ENCODE measurements at places on chromosomes 1 and 21.
A peak's percentile ranks its signal among the peaks of the same experiment; 100 is the strongest.

DNA sequence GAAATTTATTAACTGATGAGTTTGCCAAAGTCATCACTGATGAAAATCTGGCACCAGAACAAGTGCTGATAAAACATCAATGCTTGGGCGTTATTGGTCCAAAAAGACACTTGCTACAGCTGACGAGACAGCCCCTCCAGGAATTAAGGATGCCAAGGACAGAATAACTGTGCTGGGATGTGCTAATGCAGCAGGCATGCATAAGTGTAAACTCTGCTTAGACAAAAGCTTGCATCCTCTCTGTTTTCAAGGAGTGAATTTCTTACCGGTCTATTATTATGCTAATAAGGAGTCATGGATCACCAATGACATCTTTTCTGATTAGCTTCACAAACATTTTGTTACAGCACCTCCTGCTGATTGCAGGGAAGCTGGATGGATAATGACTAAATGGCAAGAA lies 402.0 kb downstream of the LTN1 start:
- no peak for DNase-seq

DNA sequence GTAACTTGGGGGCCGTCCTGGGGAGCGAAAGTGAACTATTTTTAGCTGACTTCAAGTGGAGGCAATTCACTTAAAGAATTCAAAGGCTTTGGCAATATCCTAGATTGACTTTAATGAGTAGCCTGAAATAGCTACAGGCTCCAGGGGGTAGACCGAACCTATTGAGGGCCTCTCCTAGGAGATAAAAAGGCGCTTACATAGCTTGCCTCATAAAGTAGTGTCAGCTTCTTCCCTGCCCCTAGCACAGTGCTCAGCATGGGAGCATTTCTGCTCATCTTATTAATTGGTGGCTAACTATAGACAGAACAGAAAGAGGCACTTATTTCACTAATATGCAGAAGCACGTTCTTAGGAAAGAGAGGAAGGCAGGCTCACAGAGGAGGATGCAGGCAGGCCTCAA lies 12.3 kb upstream of the CTNNBIP1 start:
- no peak for DNase-seq

DNA sequence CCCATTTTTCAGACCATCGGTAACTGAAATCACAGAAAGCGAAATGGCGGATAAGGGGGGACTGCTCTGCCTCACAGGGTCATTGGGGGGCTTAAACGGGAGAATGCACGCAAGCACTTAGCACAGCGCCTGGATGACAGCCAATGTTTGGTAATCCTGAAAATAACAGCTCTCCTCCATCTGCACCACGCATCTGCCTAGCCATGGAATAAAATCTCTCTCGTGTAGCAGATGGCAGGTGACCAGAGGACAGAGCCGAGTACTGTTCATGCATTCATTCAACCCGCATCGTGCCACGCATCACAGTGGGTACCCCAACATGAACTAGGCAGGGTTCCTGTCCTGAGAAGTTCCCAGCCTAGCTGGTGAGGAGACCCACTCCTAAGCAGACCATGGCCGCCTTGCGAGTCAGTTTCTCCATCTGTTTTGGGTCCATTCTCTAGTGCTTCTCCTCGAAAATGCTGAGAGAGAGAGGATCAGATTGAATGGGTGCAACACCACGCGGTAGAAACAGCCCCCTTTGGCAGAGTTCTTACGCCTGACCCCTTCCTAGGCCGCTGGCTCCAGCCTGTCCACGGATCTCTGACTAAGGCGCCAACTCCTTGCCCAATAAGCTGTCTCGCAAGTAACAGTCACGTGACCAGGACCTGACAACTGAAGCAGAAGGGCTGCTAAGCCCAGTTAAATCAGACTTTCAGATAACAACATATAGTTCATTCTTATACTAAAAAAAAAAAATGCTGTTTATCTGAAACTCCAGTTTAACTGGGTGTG lies 7.3 kb downstream of the SLC1A7 start:
- no peak for DNase-seq

- no peak for DNase-seq
Measured at GRCh38 chr1:108747898-108748297, 1.4 kb downstream of the STXBP3 start.

- no peak for DNase-seq
Measured at GRCh38 chr1:244297087-244297486, 154.6 kb downstream of the ADSS2 start.

GRCh38 chr1:186849826-186850225 lies 21.1 kb downstream of the PLA2G4A start:
- no peak for DNase-seq

GRCh38 chr1:6249739-6250689 lies 6.0 kb downstream of the HES3 start:
- DNase-seq: no peak

DNA sequence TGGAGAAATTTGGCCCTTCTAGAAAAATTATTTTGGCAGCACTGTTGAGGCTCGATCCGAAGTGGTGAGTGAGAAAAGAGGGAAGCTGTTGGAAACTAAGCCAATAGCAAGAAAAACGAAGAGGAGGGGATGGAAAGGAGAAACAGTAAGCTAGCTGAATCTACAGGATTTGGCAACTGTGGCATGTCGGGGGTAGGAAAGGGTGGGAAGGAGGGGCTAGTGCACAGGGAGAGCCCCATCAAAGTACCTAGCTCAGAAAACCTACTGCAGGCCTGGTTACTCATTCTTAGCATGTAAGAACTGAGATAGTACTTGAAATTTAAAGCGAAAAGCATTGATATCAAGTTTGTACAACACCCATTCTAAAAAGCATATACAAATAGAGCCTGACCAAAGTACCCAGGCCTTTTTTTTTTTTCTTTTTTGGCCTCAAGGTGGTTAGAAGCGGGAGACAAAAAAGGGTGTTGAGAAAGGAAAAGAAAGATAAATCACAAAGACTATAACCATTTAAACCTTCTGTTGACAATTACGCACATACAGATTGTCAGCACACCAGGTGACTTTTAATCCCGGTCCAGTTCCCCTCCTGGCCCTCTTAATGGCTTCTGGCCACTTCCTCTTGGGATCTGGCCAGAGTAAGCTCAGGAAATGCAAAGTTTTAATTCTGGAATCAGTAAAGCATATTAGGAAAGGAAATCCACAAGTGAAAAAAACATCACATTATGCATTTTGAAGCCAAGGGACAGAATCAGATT lies 50.4 kb downstream of the SLC16A1 start:
- DNase-seq: no peak

GRCh38 chr1:81597720-81598426 lies 202.9 kb upstream of the ADGRL2 start:
- DNase-seq: no peak

DNA sequence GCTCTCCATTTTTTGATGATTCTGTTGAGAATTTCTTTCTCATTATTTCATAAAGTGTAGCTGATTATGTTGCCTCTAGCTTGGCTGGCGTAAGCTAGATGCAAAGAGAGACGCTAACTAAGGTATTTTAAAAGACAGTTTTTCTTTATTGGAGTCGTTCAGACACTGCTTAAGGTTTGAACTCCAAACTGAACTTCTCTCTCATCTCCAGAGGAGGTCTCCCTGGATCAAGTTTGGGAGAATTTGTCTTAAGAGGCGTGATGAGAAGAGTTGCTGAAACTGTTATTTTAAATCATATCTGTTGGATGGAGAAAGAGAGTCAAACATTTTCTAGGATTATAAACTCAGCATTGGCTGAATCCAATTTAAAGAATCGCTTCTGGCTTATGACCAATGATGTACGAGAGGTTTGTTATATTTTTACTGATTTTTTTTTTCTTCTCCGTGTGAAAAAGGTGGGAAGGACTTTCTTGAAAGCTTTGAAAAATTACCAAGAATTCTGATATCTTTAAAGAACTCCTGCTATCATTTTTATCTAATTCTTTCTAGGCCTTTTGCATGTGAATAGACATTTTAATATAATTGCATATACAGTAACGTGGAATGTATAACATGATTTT lies 34.0 kb downstream of the MAP3K7CL start:
- DNase-seq: no peak

DNA sequence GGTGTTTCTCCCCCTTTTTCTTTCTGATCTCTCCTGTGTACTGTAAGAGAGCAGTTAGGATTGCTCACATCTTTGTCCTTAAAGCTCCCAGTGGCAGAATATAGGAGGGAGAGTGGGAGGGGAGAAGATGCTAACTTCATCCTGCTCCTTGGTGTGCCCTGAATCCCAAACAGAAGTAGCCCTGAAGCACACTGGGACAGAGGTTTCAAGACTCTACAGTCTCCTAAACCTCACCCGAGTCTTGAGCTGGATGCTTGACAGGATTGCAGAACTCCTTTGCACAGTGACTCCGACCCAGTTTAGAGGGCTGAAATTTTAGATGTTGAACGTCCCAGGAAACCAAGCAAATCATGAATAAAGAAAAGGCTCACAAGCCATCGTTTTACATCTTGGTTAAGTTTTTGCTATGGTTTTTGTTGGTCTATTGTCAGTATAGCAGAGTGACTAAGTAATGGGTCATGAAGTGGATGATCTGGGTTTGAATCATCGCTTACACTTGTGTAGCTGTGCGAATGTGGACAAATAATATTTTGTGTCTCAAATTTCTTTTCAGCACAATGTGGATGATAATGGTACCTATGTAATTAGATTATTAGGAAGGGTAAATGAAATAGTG lies 37.5 kb downstream of the XCL2 start:
- DNase-seq: no peak

DNA sequence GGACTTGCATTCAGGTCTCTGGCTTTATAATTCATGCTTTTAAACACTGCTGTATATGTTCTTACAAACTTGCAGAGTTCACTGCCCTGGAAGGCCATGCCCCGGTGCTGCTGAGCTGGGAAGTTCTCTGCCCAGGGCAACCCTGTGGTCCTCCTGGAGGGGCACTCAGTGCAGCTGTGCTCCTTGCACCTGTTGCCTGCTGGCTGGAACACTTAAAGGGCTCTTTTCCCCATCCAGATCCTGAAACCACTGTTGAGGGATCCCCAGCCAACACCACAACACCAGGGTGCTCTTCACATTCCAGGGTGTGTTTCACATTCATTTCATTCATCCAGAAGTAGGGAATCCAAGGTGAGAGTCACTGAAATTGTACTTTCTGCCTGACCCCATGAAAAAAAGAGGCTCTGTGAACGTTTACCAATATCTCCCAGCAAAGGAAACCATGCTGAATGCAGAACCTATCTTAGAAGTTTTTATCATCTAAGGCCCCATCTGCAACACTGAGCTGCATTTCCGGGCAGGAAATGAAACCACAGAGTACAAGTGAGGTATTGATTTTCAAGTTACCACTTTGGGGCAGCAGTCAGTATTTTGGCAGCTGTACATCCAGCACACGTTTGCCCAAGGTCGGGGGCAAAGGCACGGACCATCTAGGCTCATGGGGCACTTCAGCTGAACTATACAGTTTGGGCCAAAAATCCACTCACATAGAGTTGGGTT lies 16.4 kb upstream of the KIAA0040 start:
- peak; percentile 6 for DNase-seq

DNA sequence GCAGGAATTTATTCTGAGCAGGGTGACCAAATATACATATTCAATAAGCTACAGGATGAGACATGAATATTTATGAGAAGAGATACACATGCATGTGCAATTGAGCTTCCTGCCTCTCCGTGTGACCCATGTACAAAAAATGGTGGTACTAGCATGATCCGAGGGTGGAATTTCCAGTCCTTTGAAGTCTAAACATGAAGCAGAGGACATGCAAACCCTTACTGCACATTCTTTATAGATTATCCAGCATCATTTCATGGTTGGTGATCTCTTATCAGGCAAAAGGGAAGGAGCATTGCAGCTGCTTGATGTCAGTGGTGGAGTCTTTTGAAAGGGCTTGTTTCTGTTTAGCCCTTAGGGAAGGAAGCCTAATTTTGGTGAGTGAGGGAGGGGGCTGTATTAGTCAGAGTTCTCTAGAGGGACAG lies 448.6 kb downstream of the SETD4 start:
- no peak for DNase-seq

DNA sequence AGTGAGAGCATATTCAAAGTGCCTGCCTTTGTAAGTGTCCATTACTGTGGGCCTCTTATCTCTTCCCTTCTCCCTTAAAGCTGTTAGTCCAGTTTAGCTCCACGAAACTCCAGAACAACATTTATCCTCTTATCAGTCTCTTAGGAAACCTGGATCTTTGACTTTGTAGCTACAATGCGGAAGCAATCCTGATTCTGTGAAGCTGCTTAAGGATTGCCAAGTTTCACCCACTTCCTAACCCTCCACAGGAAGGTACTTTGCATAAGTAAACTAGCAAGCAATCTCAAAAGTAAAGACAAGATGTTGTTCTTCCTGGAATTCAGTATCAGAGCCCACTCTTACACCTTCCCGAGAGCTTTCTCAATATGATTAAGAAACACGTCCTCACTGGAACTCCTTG lies 164.9 kb upstream of the USP25 start:
- DNase-seq: no peak

GRCh38 chr1:89165811-89166210 lies 10.0 kb downstream of the GBP7 start:
- no peak for DNase-seq

DNA sequence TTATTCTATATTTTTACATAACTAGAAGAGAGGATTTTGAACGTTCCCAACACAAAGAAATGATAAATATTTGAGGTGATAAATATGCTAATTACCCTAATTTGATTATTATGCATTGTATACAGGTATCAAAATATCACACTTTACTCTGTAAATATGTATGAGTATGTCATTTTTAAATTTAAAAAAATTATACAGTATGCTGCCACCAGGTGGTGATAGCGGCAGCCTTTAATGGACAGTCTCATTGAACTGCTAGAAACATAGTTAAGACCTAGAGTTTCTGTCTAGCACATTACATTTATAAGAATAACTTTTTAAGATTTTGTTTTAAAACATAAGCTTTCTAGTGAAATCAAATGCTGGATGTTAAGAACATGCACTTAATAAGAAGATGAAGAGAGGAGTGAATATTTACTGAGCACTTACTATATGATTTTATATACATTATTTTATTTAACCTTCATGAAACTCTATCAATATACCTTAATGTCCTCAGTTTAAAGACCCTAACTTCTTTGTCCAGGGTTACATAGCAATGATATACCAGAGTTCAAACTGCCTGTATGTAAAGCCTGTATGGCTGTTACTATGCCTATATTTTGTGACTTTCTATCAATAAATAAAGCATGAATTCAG lies 207.1 kb downstream of the NUF2 start:
- no peak for DNase-seq

GRCh38 chr1:51101976-51102375 lies at the start of gene C1orf185:
Gene C1orf185 (plus strand): TSS chr1:51102228. CDS start chr1:51102234, 6 bp downstream.
- no peak for DNase-seq

DNA sequence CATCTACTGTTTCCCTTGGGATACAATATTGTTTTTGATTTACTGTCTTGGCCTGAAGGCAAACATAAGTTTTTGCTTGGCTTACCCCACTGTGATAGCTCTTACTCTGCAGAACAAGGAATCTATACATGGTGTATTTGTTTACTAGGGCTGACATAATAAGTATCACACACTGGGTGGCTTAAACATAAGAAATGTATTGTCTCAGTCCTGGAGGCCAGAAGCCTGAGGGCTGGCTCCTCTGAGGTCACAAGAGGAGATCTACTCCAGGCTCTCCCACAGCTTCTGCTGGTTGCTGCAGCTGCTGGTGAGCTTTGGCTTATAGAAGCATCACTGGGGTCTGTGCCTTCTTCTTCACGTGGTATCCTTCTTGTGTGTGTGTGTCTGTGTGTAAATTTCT lies 30.7 kb upstream of the IGSF5 start:
- no peak for DNase-seq

- no peak for DNase-seq
Measured at GRCh38 chr1:109826446-109826845, 62.7 kb upstream of the EPS8L3 start.

GRCh38 chr1:117780687-117781475 lies 148.5 kb downstream of the GDAP2 start:
- DNase-seq: no peak

GRCh38 chr1:13661539-13661938 lies 38.4 kb upstream of the PRDM2 start:
- no peak for DNase-seq

GRCh38 chr21:26449161-26449560 lies 123.9 kb downstream of the CYYR1 start:
- no peak for DNase-seq

Data from stimulated activated CD8-positive, alpha-beta memory T cell treated with anti-CD3 and anti-CD28 coated beads, Interleukin-15, amount 100 ng/mL, for 24 hours (primary cell).